NCI-H526 treated with DMSO at 0.1 percent for 48 hours (cell line): ENCODE measurements at places on chromosomes 2 and 18.

GRCh38 chr2:138277062-138277461 is 224.5 kb upstream of the SPOPL start:
- DNase-seq = no peak

DNA sequence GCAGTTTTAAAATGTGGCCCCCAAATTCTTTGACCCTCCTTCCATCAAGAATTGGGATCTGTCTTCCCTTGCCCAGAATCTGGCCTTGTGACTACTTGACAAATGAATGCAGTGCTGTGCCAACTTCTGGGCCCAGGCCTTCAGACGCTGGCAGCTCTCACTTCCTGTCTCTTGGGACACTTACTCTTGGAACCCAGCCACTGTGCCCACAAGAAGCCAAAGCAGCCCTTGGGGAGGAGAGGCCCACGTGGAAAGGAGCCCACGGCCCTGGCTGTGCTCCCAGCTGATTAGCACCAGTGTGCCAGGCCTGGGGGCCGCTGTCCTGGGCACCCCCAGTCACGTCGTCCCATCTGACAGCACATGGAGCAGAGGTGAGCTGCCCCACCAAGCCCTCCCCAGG is 56.6 kb downstream of the RPL37A start:
- DNase-seq = no peak

DNA sequence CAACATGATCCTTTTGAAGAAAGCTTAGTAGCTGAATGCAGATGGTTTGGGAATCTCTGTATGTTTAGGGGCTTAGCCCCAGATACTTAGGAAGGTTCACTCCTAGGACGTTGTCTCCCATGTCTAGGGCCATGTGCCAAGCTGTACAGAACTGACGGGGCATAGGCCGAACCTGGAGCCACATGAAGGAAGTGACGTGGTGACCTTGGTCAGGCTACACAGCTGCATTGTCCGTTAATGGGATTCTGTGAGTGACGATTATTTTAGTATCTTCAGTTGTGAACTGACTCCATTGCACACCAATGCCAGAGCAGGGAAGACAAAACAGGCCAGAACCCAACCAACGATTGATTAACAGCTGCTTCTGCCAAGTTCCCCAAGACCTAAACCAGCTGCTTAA is 139.3 kb downstream of the TPO start:
- DNase-seq = no peak

GRCh38 chr2:181371782-181372645 is 85.2 kb upstream of the ITGA4 start:
- DNase-seq = no peak

DNA sequence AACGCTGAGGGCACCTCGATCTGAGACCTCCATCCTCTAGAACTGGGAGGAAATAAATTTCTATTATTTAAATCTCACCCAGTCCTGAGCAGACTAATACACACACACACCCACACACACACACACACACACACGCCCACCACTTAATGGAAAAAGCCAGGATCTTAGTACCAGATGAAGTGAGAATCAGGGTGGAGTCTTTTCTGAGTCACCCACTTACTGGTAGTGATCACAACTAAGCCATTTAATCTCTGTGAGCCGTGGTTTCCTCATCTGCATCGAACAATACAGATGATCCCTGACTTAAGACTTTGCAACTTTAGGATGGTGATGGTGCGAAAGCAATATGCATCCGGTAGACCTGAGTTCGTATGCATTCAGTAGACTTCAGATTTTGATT is 18.6 kb downstream of the THNSL2 start:
- no peak for DNase-seq

GRCh38 chr2:127560931-127561280 is 25.4 kb downstream of the MYO7B start:
- DNase-seq = no peak

- DNase-seq = peak; percentile 59
Measured at GRCh38 chr2:70919672-70920366, 15.9 kb upstream of the ATP6V1B1 start.

DNA sequence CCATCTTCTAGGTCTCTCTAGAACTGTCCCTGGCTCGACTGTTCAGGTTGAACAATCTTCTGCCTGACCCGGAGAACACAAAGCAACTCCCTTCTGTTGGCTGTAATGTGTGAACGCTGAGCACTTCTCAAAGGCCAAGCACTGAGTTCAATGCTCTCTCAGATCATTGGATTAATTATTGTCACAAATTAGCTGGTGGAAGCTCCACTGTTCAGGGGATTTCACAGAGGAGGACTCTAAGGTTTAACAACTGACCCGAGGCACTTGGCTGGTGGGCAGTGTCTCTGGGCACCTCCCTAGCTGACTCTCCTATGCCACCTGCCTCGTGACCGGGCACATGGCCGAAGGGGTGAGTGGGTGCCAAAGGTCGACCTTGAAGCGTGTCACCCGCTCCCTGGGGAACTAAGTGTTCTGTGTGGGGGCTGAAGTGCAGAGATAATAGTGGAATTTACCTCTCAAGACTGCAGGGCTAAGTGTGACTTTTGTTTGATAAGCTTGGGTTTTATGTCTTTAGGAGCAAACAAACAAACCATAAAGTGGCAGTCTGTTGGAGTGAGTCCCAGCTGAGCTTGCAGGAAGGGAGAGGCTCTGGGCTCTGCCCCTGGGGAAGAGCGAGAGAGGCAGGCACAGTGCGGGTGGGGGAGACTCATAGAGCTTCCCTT is 64.8 kb downstream of the BCL2L11 start:
- DNase-seq = no peak

- DNase-seq = peak; percentile 57
Measured at GRCh38 chr2:65436824-65437221, 4.4 kb upstream of the SPRED2 start.

- no peak for DNase-seq
Measured at GRCh38 chr18:12849548-12849947, 34.5 kb downstream of the PTPN2 start.

DNA sequence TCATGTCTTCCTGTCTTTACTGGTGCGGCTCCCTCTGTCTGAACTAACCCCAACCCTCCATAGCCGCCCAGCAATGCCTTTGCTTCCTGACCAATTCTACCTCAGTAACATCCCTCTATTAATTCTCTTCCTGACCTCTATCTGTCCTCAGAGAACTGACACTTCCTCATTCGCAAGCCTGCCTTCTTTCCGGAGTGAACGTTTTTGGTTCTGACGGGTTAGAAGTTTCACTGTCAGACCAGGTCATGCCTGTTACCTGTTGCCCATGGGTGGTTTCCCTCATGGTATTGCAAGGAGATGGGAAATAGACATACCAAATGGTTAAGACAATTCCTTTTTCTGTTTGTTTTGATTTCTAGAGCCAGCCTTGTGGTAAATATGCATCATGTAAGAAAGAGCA is 453.4 kb upstream of the SLC14A2 start:
- DNase-seq = no peak

DNA sequence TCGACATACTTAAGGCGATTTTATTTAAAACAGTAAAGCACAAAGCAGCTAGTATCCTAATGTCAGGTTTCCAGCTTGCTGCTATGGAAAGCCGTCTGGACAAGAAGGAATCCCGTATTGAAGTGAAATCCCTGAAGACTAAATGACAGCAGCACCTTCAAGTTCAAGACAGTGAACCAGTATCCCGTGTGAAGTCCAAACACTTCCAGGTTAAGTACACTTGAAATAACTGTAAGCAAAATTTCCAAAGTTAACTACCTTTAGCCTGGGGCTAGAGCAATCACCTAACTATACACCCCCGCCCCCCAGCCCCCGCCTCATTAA is 1.2 kb downstream of the MBOAT2 start:
- DNase-seq = no peak

DNA sequence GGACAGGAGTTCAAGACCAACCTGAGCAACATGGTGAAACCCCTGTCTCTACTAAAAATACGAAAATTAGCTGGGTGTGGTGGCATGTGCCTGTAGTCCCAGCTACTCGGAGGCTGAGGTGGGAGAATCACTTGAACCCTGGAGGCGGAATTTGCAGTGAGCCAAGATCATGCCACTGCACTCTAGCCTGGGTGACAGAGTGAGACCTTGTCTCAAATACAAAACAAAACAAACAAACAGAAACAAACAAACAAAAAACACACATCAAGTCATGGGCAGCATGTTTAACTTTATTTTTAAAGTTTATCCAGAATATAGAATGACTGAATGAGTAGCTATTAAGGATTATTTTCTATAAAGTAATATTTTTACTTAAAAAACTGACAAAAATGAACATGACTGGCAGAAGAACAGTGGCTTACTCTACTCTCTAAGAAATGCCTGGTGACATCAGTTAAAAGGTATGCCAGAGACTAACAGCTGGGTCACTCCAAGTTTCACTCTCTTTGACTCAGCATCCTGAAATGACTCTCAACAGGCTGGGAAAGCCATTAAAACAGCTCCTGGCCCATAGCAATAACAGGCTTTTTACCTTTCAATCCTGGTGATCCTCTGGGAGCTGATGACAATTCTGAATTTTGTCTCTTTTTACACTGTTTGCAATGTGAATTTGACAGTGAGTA is 281.6 kb upstream of the STON1 start:
- no peak for DNase-seq

- no peak for DNase-seq
Measured at GRCh38 chr2:218271487-218271797, 1.1 kb downstream of the PNKD start.

- DNase-seq = no peak
Measured at GRCh38 chr18:74768096-74768495, 170.4 kb downstream of the ZNF407 start.

DNA sequence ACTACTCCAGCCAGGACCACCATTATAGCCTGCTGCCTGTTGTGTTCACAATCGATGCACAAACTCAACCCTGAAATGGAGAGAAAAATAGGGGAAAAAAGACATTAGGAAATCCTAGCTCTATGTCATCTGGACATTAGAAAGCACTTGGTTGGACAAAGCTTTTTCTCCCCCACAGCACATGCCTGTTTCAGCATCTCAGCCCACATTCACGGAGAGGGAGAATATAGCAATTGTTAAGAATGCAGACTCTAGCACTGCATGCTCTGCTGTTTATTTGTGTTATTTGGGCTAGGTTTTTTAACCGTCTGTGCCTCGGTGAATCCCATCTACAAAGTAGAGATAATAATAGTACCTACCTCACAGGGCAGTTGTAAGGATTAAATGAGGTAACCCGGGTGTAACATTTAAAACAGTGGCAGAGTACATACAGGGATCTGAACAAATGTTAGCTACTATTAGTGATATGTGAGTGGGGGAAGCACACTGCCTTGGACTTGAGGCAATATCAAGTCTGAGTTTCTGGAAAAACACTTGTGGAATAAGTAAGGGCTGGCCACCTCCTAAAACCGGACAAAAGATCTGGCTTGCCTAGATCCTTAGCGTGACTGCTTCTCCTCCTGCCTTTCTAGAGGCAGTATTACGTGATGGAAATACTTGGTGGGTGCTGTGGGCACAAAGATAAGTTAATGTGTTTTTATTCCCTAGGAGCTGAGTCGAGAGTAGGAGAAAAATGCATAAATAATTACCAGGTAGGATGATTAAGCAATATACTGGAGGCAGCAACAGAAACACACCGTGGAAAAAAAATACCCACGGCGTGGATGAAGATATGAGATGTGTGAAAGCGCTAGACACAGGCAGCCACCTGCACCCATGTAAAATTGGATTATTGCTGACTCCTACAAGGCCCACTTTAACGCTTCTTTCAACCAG is 1.0 kb upstream of the PPP1CB start:
- no peak for DNase-seq

- no peak for DNase-seq
Measured at GRCh38 chr2:59691518-59692190, 861.8 kb downstream of the BCL11A start.

DNA sequence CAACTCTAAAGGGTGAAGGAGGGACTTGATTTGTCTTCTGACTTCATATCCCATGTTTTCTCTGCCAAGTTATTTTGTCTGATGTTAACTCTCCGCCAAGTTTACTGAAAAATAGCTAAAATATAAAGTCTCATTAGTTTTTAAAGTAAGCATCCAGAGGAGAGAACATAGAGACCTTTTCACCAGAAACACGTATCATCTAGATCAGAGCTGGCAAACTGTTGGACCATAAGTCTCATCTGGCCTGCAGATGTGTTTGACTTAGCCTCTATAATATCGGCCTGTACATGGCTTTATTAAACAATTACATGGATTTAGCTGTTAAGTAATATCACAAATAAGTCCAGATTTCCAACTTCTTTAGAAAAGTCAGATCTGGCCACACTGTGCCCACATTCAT is 182.6 kb downstream of the PLCL1 start:
- DNase-seq = no peak

DNA sequence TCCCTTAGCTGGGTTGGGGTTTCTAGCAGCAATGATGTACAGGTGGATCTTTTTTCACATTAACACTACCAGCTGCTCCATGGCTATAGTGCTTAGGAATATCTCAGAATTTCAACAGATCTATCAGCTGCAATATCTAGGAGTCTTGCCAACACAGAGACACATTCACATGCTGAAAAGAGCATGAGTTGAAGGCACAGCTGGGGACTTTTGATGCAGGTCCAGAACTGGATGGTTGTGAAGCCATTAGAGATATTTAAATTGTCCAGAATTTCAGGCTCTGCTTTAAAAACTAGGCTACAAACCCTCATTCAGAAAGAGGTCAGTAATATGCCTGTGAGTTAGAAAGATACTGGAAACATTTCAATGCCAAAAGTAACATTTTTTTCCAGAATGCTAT is 122.2 kb upstream of the CCDC195 start:
- no peak for DNase-seq

- no peak for DNase-seq
Measured at GRCh38 chr2:46298522-46299353, 1.5 kb downstream of the EPAS1 start.

- no peak for DNase-seq
Measured at GRCh38 chr2:108199726-108200125, 40.0 kb upstream of the SULT1C3 start.

DNA sequence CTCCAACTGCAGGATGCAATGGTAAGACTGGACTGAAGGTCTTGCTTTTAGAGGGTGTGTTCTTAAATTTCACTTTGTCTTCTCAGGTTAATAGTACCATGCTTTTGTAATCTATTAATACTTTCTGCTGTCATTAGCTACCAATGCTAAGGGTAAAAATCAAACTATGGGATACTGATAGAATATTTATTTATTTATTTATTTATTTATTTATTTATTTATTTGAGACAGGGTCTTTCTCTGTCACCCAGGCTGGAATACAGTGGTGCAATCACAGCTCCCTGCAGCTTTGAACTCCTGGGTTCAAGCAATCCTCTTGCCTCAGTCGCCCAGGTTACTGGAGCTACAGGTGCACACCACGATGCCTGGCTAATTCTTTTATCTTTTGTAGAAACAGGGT is 152.1 kb downstream of the SPP2 start:
- no peak for DNase-seq

DNA sequence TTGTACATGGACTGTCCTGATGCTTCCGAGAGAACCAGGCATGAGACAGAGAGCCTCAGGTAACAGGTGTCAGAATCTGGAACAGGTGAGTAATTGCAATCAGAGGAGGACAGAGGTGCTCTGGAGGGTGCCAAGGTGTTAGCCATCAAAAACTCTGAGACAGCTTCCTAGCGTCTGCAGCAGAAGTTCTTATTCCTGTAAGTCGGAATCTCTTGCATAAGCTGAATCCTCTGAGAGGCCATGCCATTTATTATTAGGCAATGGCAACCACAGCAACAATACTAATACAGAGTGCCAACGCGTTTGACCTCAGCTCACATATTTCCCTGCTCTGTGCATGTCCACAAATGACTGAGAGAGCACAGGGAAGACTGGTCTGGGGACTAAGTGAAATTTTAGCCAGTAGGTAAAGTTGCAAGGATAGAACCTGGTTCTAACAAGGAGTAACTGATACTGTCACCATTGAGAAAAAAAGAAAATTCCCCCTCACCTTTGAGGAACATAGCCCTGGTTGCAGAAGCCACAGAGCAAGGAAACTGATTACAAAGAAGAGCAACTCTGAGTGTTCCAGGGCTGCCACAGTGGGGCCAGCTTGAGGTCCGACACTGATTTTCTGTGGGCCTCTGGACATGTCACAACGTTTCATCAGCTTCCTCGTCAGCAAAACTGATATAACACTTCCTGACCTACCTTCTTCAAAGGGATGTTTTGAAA is 55.1 kb upstream of the ACSL3 start:
- no peak for DNase-seq
